Activated T-helper 1 cell treated with anti-CD3 and anti-CD28 coated beads, Interleukin-2, amount 50 U/mL, for 16 hours (primary cell): ENCODE measurements at places on chromosomes 5 and 9.

DNA sequence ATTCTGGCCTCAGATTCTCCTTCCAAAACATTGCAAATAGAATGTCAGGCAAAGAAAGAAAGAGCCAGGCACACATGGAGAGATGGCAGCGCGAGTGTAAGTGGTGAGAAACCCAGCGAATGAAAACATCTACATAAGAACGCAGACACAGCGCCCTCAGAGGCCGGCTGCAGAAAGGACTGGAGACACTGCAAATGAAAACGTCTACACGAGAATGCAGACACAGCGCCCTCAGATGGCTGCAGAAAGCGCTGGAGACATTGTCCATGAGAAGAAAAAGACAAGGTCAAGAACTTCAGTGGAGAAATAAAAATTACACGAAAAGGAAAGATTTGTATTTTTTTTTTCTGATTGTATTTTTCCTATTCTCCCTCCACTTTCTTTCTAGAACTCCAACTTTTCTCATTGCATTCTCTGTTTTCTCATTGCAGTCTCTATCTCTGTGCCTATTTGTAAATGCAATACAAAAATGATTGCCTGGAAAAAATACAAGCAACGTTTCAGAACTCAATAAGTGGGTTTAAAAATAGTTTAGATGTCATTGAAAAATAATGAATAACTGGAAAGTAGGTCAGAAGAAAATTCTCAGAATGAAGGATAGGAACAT, 117.9 kb upstream of the LPCAT1 start:
- peak; percentile 58 for DNase-seq

- DNase-seq = no peak
Observed at GRCh38 chr9:116628716-116629115, 58.4 kb upstream of the TRIM32 start.

GRCh38 chr9:115229496-115229895, 111.5 kb upstream of the TNC start:
- DNase-seq = no peak

DNA sequence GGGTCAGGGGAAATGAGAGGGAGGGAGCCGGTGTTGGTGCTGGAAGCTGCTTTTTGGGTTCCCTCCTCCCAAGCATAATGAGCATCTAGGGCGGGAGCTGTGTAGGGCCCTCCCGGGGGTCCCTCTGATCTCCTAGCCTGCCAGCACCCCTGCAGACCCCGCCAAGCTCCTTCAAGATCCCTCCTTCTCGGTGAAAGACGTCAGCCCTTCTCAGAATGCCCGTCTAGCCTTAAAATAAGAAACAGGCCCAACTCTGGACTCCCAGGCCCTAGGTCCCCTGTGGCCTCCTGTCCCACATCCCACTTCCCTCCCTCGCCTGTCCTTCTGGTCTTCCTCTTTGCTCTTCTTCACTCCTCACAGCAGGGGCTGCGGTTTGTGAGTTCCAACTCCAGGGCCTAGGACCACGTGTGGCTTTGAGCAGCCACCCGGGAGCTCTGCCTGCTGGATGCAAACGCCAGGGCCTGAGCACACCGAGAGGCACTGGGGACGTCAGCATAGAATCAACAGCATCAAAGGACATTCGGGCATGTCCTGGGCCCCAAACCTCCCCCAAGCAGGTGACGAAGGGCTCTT, 8.8 kb upstream of the SCGB3A1 start:
- no peak for DNase-seq

- no peak for DNase-seq
Observed at GRCh38 chr5:1226839-1227581, 1.8 kb downstream of the SLC6A18 start.

DNA sequence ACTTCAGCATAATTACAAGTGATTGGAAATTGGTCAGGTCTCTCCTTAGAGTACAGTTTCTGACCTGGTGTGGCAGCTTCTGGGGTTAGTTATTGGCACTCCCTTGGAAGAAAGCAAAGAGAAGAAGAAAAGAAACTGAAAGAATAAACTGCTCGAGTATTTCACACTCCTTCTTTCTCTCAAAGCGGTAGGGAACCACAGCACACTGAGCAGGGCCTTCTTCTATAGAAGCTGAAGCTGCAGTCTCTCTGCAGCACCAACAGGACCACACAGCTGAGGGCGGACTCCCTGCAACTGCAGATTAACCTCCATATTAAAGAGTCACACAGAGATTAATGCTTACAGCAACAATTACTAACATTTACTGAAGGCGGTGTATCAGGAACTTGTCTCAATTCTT, 152.0 kb downstream of the TRPM6 start:
- no peak for DNase-seq

- DNase-seq = no peak
Observed at GRCh38 chr9:134442486-134443173, 116.4 kb downstream of the RXRA start.

- DNase-seq = no peak
Observed at GRCh38 chr9:133257465-133257956, 17.5 kb downstream of the ABO start.

DNA sequence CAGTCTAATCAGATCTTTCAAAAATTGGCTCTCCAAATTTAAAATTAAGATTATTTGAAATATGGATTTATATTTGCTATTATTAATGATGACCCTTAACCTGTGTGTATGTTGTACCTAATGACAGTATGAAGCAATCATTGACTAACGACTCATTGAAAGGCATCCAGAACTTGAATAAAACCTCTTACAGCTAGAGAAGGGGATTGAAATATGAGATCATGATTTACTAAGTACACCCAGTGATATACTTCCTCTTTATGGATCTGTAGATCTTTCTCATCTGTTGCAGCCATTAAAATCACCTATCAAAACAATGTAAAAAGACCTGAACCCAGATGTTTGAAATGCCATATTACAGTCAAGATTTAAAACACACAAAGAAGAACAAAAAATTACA, 126.5 kb downstream of the RPS23 start:
- DNase-seq = no peak

DNA sequence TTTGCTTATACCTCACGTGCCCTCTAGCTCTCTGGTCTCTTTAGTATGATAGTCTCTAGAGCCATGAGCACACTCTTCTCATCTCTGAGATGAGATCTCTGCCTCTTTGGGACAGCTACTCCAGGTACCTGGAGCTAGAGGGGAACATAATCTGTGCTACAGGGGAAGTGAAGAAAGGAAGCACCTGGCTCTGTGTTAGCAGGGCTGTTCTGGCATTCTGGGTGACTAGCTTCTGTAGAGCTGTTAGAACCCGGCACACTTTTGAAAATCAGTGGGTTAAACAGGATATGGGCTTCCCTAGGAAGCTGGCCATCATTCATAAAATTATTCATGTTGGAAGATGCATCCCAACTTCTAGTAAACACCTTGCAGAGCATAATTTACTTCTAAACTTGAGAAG, 224.8 kb downstream of the MCTP1 start:
- DNase-seq = no peak

DNA sequence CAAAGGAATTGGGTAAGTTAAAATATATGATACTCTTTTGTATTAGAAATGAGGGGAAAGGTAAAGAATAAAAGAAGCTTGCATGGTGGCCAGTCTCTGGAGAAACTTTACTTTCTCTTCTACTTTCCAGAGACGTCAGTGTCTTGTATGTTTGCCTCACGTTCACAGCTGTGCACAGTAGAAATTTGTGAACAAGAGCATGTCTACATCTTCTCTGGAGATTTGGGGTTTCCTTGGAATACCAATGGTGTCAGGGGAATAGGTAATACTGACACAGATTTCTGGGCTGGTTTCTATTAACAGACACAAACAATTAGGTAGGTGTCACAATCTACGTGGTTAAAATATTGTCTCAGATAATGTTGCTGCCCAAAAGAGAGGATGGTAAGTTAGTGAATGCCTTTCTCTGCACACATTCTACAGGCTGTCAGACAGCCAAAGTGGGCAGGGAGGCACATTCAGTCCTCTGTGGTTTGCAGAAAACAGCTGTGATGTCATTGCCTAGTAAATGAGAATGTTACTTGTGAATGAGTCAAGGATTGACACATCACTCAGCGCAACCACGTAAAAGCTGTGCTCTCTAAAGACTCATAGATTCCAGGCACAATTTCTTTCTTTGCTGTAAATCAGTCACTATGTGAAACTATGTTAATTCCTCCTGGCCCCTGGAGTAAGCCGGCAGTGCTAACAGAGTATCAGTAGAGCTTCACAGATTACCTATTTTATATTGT, 397.1 kb downstream of the MAN2A1 start:
- no peak for DNase-seq

GRCh38 chr9:16571127-16571802, 299.2 kb downstream of the BNC2 start:
- DNase-seq = no peak

GRCh38 chr5:154078272-154078671, 39.5 kb downstream of the MFAP3 start:
- DNase-seq = no peak

DNA sequence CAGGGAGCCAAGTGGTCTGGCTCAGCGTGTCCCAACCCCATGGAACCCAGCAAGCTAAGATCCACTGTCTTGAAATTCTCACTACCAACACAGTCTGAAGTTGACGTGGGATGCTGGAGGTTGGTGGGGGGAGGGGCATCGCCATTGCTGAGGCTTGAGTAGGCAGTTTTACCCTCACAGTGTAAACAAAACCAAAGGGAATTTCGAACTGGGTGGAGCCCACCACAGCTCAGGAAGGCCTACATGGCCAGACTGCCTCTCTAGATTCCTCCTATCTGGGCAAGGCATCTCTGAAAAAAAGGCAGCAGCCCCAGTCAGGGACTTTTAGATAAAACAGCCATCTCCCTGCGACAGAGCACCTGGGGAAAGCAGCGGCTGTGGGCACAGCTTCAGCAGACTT, 17.1 kb upstream of the FBXL17 start:
- no peak for DNase-seq

GRCh38 chr5:31393126-31393525, 138.8 kb downstream of the DROSHA start:
- DNase-seq = no peak

GRCh38 chr9:113625486-113625885, 162.0 kb downstream of the RGS3 start:
- DNase-seq = no peak

DNA sequence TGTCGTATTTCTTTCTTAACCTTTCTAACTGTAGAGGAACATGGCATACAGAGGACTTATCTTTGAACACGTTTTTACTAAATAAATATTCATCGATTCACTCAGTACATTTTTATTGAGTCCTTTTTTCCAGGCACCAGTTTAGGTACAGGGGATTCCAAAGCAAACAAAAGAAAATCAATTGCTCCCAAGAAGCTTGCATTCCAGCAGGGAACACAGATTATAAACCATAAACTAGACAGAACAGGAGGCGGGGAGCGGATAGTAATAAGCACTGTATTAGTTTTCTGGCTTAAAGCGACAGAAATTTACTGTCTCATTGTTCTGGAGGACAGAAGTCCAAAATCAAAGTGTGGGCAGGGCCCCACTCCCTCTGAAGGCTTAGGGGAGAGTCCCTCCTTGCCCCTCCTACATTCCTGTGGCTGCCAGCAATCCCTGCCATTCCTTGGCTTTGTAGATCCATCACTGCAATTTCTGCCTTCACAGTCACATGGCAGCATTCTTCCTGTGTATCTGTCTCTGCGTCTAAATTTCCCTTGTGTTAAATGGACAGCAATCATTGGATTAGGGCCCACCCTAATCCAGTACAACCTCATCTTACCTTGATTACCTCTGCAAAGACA, 115.5 kb downstream of the COL23A1 start:
- no peak for DNase-seq

GRCh38 chr5:127101533-127101932, 28.2 kb upstream of the C5orf63 start:
- no peak for DNase-seq

DNA sequence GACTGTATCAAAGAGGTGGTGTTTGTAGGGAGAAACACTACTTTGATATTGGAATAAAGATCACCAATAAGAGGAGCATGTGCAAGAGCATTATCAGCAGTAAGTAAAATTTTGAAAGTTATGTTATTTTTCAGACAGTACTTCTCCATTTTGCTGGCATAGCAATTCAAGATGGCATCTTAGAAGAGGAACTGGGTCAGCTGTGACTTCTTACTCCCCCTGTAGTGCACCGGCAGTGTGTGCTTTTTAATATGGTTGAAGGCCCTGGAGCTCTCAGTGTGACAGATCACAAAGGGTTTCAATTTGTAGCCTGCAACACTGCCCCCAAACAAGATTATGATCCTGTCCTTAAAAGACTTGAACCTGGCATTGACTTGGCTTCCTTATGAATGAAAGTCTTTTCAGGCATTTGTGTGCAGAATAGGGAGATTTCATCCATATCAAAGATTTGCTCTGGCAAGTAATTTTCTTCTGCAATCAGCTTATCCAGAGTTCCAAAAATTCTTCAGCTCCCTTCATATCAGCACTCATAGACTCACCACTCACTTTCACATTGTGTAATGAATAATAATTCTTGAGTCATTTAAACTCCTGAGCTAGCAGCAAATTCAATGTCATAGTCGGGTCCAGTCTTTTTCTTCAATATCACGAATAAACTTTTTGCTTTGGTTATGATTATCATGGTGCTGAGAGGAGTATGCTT, 105.7 kb upstream of the MAMDC2 start:
- DNase-seq = no peak

DNA sequence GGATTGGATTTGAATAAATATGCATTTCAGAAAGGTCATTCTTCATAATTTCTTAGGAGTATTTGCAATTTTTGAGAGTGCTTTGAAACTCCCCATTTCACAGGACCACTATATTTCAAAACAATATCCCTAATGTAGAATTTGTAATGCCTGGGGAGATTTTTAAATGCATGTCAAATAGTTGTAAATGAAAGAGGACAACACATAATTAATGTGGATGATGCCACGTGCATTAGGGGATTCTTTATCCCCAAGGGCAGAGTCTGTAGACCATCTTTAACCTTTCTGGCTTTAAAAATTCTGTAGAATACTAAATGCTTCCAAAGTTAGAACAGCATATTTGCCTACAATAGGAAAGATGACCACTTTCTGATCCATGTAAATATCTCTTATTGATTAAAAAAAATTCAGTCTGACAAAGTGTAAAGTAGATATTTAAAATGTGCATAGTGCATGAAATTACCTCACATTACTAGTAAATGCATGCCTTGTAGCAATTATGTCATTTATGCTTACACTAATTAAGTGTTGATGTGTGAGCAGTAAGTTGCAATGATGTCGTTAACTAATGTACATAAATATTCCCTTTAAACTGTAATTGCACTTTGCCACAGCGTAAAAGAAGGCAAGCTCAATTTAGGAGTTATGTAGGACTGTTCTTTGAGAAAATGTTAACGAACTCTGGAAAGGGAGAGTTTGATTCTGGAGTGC, 416.1 kb downstream of the PSAT1 start:
- no peak for DNase-seq

- DNase-seq = no peak
Observed at GRCh38 chr9:125767349-125767748, 20.2 kb downstream of the PBX3 start.

- no peak for DNase-seq
Observed at GRCh38 chr5:116242343-116242742, 157.5 kb downstream of the COMMD10 start.
